Dermis microvascular lymphatic vessel endothelial cell (primary cell): ENCODE measurements at places on chromosomes 3 and 15. TPM values are rescaled to one million over a fixed set of nuclear protein-coding genes. Genes with fewer than 3 reads are reported as not detected.
A peak's percentile ranks its signal among the peaks of the same experiment; 100 is the strongest.

- no peak for DNase-seq
Observed at GRCh38 chr3:161272524-161272923, 51.4 kb downstream of the NMD3 start.

DNA sequence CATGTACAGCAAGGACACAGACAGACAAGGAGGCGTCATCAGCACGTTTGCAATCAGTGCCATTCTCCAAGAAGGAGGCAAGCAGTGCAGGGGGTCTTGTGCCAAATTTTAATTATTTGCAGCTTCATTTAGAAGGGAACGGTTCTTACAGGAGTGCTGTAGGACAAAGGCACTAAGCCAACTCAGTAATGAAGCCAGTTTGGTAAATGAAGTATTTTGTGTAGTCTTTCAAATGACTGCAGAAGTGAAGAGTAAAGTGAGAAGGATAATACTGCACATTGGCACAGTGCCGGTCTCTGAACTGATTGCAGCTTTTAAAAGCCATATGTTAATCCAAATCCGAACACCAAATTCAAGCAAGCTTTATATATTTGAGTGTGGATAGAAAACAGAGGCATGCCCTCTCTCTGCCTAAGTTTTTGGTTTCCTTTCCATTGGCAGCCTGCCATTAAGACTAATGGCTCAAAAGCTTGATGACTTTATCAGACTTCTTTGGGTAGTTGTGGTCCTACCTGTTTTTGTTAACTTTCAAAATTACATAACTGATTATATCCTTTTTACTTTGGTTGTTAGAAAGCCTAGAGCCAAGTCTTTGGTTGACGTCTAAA is 101.3 kb downstream of the SENP2 start:
- DNase-seq: no peak

DNA sequence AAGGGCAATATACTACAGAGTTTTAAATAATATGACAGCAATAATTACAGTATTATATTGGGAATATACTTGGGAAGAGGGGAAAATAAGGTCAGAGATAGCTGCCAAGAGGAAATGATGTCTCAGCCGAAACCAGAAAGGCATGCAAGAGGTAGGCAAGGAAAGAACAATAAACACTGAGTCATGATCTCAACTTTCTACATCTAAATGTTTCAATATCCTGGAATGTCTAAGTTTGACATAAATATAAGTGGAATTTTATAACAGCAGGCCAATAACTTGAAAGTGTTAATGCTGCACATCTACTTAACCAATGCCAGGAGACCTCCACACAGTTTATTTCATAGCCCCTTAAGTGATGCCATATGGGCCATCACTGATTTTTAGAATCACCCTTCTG is 99.8 kb upstream of the CPNE4 start:
- DNase-seq: peak; percentile 3

DNA sequence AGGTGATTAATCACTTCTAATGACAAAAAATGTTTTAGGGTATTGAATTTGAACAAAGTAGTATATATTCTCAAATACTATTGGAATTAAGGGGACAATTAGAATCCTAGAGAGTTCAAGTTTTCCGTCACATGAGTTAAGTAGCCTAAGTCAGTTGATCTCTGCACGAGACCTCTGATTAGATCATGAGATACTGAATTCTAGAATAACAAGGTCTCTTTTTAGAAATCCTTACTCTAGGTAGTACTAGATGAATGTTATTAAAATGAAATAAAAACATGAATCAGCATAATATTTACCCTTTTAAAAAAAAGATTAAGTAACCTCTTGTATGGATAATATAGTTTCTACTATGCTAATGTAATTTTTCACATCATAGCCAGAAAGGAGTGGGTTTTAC is 43.4 kb downstream of the MYO5A start:
- peak; percentile 47 for DNase-seq

DNA sequence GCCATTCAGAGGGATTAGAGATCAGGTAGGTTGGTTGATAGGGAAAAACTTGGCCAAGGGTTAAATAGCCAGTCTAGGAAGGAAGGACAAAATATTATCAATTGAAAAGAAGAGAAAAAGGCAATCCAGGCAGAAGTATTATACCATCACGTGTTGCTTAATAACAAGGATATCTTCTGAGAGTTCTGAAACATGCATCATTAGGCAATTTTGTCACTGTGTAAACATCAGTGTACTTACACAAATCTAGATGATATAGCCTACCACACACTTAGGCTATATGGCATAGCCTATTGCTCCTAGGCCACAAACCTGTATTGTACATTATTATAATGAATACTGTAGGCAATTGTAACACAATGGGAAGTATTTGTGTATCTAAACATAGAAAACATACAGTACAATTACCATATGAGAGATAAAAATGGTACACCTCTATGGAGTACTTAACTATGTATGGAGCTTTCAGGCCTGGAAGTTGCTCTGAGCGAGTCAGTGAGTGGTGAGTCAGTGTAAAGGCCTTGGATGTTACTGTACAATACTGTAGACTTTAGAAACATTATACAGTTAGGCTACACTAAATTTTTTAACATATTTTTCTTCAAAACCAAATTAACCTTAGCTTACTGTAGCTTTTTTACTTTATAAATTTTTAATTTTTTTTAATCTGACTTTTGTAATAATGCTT is 2.7 kb downstream of the TEX55 start:
- no peak for DNase-seq

- DNase-seq: peak; percentile 60
Observed at GRCh38 chr15:71800835-71801745, 9.3 kb upstream of the NR2E3 start.

Gene GOLGA8G
- total RNA-seq: not detected in 2 replicates

- DNase-seq: no peak
Observed at GRCh38 chr3:31185062-31185357, 290.5 kb upstream of the GADL1 start.

- no peak for DNase-seq
Observed at GRCh38 chr3:163476179-163476578, 1602.1 kb downstream of the SI start.

DNA sequence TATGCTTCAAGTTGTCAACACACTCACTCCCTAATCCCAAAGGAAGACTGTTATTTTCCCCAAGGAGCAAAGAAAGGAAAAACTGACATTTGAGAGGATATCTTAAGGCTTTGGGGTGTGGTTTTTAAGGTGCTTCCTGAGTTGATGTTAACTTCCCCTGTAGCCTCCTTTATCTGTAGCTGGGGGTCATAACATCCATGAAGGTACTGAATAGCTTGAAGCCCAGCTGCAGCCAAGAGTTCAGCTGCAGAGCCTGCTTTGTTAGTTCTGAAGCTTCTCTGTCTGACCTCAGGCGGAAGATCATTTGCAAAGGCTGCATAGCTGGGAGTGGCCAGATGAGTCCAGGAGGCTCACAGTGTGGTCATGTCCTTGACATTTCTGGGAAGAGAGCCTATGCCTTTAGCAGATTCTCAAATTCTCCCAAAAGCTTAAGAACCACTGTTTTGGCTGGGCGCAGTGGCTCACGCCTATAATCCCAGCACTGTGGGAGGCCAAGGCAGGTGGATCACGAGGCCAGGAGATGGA is 165.4 kb downstream of the SV2B start:
- no peak for DNase-seq

Gene REC114
- not detected in 2 replicates for total RNA-seq

Gene GOLGA8M
- 0.26 and 3.0 TPM in 2 replicates for total RNA-seq
